ENCODE measurements at places on chromosomes 12 and 14. TPM values are rescaled to one million over a fixed set of nuclear protein-coding genes. Genes with fewer than 3 reads are reported as not detected.

DNA sequence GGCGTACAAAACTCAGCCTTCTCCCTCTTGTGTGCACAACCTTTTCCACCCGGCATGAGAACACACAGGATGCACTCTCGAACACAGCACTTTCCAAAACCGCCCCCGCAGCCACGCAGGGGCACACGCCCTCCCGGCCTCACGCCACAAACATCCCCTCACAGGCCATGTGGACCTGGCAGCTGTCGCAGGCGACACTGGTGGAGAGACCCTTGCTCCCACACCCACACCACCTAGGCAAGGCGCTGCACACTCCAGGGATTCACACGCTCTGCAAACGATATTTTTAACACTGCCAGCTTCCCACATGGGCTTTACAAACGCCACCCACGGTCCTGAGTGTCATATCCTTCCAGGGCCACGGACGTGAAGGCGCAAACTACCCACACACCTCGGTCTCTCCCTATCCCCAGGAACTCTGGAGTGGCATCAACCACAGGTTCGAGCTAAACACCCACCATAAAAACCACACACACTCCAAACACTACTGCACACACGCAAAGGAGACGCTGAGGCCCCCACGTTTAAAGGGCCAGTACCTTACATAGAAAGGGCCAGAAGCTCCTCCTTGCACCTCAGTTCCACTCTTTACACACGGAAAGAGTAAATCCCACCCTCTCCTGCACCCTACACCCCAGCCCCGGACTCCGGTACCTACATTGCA, 12.4 kb upstream of the ITGB7 start:
- no peak for DNase-seq

DNA sequence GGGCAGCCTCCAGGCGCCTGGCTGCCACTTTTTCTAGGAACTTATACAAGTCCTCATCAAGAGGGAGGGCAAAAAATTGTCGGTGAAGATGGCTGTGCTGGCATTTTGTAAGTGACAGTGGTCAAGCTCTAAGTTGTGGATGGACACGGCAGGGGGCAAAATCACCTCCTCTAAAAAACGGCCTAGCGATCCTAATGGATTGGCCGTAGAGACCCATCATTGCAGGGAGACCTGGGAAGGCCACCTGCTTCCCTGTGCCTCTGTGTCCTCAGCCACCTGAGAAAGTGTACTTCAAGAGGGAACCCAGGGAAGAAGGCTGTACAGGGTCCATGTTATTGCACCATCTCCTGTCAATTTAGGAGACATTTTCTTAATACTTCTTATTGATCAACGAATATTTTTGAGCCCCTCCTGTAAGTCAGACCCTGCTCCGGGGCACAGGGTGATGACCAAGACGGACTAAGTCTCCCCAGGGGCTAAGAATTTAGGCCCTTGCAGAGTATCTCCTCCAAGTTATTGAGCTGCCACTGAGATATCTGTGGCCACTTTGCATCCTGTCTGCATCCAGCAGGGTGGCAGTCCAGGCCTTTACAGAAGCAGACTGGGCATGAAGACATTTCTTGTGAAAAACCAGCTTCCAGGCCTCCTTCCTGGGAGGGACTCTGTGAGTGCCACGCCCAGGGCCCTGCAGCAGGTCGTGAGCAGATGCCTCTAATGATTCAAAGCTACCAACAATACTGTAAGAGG, 40.5 kb downstream of the PSMA6 start:
- DNase-seq: no peak

GRCh38 chr12:108938247-108938924, 58.5 kb downstream of the DAO start:
- DNase-seq: no peak

GRCh38 chr14:71749613-71750238, 182.5 kb upstream of the RGS6 start:
- DNase-seq: no peak

DNA sequence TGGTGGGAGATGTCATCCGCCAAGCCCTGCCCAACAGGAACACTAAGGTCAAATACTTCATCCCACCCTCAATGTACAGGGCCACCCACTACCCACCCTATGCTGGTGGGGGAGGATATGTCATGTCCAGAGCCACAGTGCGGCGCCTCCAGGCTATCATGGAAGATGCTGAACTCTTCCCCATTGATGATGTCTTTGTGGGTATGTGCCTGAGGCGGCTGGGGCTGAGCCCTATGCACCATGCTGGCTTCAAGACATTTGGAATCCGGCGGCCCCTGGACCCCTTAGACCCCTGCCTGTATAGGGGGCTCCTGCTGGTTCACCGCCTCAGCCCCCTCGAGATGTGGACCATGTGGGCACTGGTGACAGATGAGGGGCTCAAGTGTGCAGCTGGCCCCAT, 3.5 kb downstream of the B3GNT4 start:
- DNase-seq: no peak

- DNase-seq: no peak
These were observed 2.3 kb downstream of the KRT5 start for GRCh38 chr12:52517888-52518287.

DNA sequence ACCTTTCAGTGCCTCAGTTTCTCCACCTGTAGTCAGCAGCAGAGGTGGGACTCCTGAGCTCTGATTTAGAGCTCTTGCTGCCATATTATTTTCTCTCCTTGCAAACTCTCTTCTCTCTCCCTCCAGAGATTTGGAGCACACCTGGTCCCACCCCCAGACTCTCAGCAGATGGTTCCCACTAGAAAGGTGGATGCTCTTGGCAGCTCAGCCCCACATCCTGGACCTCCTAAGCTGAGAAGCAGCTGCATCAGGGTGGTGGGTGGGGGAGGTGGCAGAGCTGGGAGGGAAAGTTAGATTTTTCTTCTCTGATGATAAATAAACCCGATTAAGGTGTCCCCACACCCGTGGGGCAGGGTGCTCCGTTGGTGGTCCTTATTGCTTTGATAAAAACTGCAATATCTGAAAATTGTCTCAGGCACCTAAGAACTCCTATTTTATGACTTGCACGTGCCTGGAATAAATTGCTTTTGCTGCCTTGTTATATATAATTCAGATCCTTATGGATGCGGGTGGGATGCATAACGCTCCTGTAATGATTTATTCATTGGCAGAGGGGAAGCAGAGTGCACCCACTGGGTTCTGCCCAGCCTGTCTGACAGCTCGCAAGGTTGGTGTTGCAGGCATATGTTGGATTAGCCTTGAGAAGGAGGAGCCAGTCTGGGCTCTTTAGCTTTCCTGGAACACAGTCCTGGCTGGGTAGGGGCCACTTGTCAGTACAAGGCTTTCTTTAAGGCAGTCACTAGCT, 214.2 kb downstream of the SUDS3 start:
- DNase-seq: no peak

DNA sequence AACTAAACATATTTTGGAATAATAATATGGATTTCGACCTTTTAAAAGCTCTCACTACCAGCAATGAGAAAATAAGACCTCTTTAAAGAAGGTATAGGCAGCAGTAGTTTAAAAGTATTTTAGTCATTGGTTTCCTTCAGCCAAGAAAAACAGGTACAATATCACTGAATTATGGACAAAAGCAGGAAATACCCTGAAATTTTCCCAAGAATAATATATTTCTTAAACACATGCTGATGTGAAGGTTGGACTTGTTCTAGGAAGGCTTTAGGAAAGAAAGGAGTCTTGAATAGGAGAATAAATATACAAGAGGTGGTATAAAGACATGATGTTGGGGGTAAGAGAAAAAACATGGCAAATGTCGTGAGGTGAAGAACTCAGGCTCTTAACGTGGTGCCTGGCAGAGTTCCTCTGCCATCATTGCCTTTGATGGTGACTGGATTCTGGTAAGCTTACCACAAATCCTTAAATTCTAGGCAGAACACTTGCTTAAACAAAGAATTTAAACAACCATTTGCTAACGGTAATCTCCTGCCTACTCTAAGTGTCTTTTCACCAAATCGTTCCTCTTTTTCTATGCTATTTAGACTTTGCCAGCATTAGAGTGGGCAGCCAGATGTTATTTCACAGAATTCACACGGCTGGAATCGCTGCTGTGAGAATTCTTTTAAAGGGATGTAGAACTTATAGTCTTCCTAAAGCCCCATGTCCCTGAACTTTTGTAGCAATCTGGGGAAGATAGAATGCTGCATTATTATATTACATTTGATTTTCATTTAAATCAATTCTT, 11.9 kb upstream of the NUDT4 start:
- no peak for DNase-seq

GRCh38 chr12:22459838-22460490, 84.4 kb downstream of the C2CD5 start:
- no peak for DNase-seq

GRCh38 chr12:117456076-117456475, 94.7 kb upstream of the NOS1 start:
- DNase-seq: no peak

GRCh38 chr14:100782516-100783320, 43.2 kb upstream of the MEG3 start:
- no peak for DNase-seq

- no peak for DNase-seq
These were observed 316.8 kb downstream of the BCL11B start for GRCh38 chr14:98955036-98955740.

DNA sequence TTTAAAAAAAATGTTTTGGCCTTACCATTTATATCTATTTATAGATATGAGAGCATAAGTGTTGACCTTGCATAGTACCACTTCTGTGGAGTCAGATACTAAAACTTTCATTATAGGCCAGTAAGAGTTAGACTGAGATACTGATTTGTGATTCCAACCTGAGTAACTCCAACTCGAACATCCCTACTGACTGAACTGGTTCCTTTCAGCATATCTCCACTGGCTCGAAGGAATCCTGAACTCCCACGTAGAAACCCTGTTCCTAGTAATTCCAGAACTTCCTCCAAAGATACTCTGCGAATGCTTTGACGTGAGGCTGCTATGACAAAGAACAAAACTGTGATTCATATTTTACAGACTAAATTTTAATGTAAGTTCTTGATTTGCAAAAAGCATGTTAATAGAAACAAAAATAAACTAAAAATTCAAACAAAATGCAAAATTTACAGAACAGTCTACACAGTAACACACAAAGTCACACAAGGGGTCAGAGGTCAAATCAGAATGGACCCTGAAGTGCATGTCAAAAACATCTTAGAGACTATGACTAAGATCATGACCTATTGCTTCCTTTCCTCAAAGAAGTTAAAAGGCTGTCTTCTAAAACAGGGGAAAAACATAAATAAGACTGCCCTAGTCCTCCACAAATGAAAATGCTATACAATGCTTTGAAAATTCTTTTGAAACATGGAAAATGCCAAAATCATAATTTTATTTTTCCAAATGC, 31.5 kb downstream of the HEATR5A start:
- DNase-seq: no peak

GRCh38 chr14:54877015-54877702, 25.5 kb downstream of the GCH1 start:
- peak; percentile 79 for DNase-seq

GRCh38 chr12:101115326-101115725, 94.7 kb downstream of the SLC5A8 start:
- no peak for DNase-seq

- DNase-seq: peak; percentile 52
These were observed 111.7 kb downstream of the DNAI7 start for GRCh38 chr12:25083211-25083610.

GRCh38 chr14:103480595-103480994, 42.0 kb downstream of the CKB start:
- no peak for DNase-seq

- DNase-seq: no peak
These were observed 37.7 kb downstream of the PPFIBP1 start for GRCh38 chr12:27561535-27562350.

DNA sequence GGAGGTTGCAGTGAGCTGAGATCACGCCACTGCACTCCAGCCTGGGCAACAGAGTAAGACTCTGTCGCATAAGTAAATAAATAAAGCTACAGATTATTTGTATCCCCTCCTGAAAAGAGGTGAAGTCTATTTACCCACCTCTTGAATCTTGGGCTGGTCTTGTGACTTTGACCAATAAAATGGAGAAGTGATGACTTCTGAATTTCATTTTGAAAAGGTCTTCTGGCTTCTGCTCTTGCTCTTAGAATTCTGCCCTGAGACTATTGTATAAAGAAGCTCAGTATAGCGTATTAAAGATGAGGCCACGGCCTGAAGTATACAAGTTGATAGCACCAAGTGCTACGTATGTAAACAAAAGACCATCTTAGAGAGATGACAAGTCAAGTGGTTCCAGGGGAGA, 88.3 kb upstream of the AMN1 start:
- no peak for DNase-seq

- DNase-seq: no peak
These were observed 1.8 kb upstream of the FIGNL2 start for GRCh38 chr12:51850081-51850964.

DNA sequence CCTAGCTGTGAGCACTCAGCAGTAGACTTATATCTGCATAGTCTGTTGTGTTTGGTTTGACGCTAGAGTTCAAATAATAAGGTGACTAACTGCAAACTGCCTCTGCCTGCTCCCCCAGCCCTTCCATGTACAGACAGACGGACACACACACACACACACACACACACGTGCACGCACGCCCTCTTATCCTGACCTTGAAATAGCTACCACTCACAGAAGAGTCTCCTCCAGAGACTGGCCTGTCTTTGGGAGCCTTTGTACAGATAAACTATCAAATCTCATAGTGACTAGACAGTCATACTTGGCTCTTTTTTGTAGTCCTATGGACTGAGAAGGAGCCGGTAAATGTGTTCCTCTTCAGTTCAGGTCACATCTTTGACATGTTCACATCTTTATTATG, 158.4 kb downstream of the FBXL14 start:
- no peak for DNase-seq

DNA sequence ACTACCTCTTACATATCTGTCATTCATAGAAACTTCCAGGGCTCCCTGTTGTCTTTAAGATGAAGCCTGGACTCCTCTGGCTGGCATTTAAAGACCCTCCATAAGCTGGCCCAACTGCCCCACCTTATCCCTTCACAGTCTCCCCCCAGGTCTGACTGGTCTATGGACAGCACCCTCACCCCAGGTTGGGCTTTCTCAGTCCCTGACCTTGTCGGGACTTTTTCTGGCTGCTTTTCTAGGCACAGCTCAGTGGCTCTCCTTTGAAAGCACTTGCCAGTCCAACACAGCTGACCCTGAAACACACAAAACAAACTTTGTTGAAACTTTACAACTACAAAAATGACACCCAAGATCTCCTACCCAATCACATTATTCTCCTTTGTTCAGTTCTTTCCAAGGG, 13.9 kb upstream of the MYH7 start:
- no peak for DNase-seq

GRCh38 chr12:132133952-132134652, 10.0 kb downstream of the DDX51 start:
- no peak for DNase-seq

- DNase-seq: no peak
These were observed 798 bp downstream of the CCDC198 start for GRCh38 chr14:57492859-57493258.

- DNase-seq: no peak
These were observed 71.1 kb downstream of the TBC1D30 start for GRCh38 chr12:64895526-64895925.

GRCh38 chr12:54439521-54440255, 20.6 kb upstream of the ITGA5 start:
- DNase-seq: no peak

GRCh38 chr14:55532645-55533344, 47.2 kb upstream of the KTN1 start:
- DNase-seq: no peak

AMN1 gene
- total RNA-seq: 11.7 TPM

DEGS2 gene
- total RNA-seq: not detected

C1R gene
- total RNA-seq: 1.4 TPM

ATG14 gene
- total RNA-seq: 9.0 TPM

RCOR1 gene
- total RNA-seq: 13.0 TPM

SRGAP1 gene
- 16.4 TPM for total RNA-seq

IFI27L1 gene
- total RNA-seq: 18.0 TPM

DPY19L2 gene
- total RNA-seq: 3.5 TPM

PPP1R1A gene
- total RNA-seq: 0.15 TPM

NEMF gene
- 59.4 TPM for total RNA-seq

SIX6 gene
- not detected for total RNA-seq

GYS2 gene
- not detected for total RNA-seq
